ENCODE measurements at places on chromosomes 11 and 22.

DNA sequence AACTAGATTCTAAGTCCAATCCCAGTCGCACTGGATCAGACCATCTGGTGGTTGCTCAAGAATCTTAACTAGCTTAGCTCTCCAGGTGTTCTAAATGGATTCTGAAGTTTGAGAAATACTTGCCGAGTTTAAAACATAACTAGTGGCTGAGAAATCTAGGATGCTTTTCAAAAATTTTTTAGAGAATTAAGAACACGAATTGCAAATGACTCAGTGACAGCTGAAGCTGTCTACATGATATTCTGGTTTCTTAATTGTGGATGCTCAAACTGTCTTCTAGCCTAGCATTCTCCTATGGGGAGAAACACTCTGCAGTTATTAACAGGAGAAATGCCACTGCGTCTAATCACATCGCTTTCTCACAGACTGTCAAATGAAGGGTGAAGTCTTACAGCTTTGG, 20.2 kb upstream of the TP53AIP1 start:
- DNase-seq, result no peak

GRCh38 chr11:44792171-44792570, 65.4 kb downstream of the TSPAN18 start:
- no peak for DNase-seq

- no peak for DNase-seq
Measured at GRCh38 chr22:29092243-29092642, 19.4 kb downstream of the KREMEN1 start.

- no peak for DNase-seq
Measured at GRCh38 chr11:66150140-66150539, 80.1 kb downstream of the PACS1 start.

DNA sequence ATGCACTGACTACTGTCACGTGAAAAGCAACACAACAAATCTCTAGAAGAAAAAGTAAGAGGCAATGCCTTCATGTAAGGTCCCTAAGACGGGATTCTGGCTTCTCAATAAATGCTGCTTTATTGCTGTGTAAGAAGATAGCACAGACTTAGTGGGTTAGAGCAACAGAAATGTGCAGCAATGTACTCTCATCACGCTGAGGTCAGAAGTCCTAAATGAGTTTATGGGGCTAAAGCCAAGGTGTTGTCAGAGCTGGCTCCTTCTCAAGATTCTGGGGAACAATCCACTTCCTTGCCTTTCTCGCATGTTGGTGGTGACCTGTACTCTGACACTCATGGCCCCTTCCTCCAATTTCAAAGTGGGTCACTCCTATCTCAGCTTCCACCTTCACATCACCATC, 93.4 kb downstream of the SHANK2 start:
- no peak for DNase-seq

- no peak for DNase-seq
Measured at GRCh38 chr11:78304201-78304600, 113.4 kb downstream of the GAB2 start.

- DNase-seq, result peak; percentile 74
Measured at GRCh38 chr11:59158206-59159068, 13.5 kb upstream of the DTX4 start.

- no peak for DNase-seq
Measured at GRCh38 chr22:35264986-35265385, 7.7 kb downstream of the HMGXB4 start.

- DNase-seq, result no peak
Measured at GRCh38 chr11:78573681-78574080, 983 bp downstream of the NARS2 start.

DNA sequence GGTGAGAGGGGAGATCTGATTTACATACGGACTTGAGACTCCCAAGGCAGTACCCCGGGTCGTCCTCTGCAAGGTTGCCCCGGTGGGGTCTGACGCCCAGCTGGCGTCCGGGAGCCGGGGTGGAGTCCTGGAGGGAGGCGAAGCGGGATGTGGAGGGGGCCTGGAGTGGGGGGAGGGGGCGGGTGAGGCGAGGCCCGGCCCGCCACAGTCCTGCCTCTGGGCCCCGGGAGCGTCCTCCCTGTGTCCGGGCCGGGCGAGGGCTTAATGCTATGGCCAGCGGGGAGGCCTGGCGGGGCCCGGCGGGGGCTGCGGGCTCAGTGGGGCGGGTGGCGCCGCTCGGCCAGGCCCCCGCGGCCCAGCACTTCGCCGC, 2.4 kb upstream of the MYBPC3 start:
- no peak for DNase-seq

- DNase-seq, result no peak
Measured at GRCh38 chr11:44008088-44008501, 39.7 kb upstream of the ACCSL start.

DNA sequence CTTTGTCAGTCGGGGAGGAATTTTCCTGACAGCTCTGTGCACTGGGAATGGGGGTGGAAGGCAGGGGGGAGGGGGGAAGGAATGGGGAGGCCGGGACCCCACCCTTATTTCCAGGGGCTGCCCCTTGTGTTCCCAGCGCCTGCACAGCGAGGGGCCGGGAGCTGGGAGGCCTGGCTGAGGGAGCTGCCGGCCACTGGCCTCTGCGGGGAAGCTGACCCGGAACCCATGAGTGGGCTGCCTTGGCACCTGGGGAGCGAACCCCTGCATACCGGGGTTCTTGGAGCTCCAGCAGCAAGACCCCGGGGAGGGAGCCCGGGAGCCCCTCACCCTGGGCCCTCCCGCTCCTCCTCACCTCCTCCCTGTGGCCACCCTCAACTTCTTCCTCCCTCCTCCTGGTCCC, 3.5 kb downstream of the H19 start:
- DNase-seq, result no peak

GRCh38 chr22:50739894-50740293, 1.9 kb downstream of the ACR start:
- peak; percentile 15 for DNase-seq

- no peak for DNase-seq
Measured at GRCh38 chr22:37346505-37346895, 64.2 kb downstream of the CYTH4 start.

GRCh38 chr11:47060807-47061206, 115.9 kb downstream of the ARFGAP2 start:
- no peak for DNase-seq

- DNase-seq, result no peak
Measured at GRCh38 chr11:123006860-123007542, 25.4 kb upstream of the BSX start.

- no peak for DNase-seq
Measured at GRCh38 chr11:72233056-72233772, 8.6 kb downstream of the INPPL1 start.

GRCh38 chr11:30016588-30017363, at the start of gene KCNA4:
TSS of gene KCNA4 (minus strand) at chr11:30017030. CDS start at chr11:30012678, 4,352 bp downstream.
- DNase-seq, result peak; percentile 77

DNA sequence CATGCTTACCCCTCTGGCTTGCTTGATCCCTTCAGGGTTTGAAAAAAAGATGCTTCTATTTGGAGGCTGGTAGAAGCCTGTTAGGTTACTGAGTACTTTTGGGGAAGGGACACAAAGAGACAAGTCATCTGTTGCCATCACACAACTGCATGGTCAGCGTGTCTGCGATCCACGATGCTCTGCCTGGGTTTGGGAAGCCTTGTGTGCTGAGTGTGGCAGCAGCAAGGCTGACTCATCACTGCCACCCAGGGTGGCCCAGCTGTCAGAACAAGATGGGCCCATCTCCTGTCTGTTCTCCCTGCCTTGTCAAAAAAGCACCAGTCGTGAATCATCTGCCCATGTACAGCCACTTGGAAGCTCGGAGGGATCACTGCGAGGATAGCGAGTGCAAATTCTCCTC, 26.2 kb downstream of the UBASH3B start:
- DNase-seq, result no peak

GRCh38 chr11:68841718-68842426, at the start of gene CPT1A:
TSS of gene CPT1A (minus strand) at chr11:68841916. CDS start at chr11:68815474, 26,442 bp downstream.
- DNase-seq, result peak; percentile 81

DNA sequence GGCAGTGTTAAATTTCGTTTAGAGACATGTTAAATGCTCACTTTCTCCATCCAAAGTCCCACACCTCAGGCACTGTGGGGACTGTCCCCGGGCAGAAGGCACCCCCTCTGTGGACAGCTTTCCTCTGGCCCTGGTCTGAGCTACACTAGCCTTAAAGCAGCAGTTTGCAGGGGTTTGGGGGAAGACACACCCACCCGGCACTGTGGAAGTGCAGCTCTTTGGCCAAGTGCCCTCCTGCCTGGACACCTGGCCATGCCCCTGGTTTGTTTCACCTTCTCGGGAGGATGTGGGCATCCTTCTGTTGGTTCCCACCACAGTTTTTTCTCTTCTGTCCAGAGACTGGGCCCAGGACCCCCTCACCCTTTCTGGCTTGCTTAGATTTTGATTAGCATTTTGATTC, 1254.7 kb downstream of the BRD1 start:
- DNase-seq, result no peak

GRCh38 chr22:44461614-44462013, 36.4 kb downstream of the RTL6 start:
- no peak for DNase-seq

DNA sequence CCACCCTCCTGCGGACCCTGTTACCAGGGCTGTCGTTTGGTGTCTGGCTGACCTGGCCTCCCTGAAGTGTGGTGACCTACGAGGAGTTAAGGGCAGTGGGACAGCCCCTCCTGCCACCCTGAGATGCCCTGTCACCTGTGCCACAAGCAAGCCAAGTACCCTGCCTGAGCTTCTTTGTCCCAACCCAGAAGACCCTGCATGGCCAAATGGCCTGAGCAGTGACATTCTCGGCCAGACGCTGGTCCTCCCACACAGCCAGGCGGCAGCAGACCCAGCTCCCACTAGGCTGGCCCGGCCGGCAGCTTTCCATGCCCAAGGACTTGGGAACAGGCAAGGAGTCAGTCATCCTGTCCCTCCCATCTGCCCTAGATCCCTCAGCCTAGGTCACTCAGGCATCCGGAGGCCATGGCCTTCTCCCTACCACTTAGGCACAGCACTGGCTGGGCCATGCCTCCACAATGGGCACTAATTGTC, 7.6 kb downstream of the ARVCF start:
- peak; percentile 13 for DNase-seq

DNA sequence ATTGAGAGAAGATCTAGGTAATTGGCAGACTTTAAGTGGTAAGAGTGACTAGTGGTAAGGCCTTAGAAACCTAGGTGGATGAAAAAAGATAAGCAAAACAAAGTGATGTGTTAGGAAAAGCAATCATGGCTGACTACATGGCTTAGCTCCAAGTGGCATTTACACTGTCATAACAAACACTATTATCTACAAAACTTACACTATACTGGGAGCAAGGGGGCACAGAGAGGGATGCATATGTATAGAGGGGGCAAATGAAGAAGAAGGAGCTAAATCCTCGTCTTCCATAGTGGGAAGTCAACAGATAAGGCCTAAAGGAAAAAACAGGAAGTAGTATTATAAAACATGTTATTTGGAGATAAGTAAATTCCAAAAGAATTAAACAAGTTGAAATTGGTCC, 32.5 kb downstream of the ADORA2A start:
- no peak for DNase-seq

DNA sequence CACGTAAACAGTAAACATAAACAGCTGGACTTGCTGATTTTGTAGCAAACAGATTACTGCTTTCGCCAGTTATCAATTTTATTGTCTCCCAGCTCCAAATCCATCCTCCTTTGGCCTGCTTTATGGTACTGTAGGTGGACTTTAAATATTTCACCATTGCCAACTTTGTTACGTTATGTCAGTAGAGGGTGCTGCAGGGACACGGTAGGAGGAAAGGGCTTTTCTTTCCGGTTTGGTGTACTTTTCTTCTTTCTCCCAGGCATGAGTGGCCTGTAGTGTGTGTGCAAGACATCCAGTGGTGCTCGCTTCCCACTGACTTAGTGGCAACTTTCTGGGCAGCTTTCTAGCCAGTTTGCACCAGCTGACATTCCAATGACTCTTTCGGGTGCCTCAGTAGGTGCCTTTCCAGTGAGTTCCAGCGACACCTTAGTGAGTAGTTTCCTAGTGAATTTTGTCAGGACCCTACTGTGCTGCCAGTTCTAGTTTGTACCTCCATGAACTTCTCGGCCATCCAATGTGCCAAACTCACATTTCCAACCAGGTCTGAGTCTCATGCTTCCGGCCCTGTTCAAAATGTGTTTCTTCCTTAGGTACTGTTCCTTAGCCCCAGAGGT, 267.6 kb upstream of the TENM4 start:
- DNase-seq, result no peak

DNA sequence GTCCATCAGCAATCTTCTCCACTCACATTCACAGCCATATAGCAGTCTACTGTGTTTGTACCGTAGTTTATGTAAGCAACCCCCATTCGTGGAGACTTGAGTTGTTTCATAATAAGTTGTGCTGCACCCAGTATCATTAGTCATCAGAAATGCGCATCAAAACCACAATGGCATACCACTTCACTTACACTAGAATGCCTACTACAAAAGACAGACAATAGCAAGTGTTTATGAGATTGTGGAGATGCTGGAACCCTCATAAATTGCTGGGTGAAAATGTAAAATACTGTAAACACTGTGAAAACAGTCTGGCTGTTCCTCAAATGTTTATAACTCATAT, 133.3 kb downstream of the ATXN10 start:
- no peak for DNase-seq

- peak; percentile 80 for DNase-seq
Measured at GRCh38 chr22:31929167-31929930, 15.0 kb upstream of the YWHAH start.

GRCh38 chr22:18095101-18095805, 15.4 kb upstream of the TUBA8 start:
- no peak for DNase-seq

DNA sequence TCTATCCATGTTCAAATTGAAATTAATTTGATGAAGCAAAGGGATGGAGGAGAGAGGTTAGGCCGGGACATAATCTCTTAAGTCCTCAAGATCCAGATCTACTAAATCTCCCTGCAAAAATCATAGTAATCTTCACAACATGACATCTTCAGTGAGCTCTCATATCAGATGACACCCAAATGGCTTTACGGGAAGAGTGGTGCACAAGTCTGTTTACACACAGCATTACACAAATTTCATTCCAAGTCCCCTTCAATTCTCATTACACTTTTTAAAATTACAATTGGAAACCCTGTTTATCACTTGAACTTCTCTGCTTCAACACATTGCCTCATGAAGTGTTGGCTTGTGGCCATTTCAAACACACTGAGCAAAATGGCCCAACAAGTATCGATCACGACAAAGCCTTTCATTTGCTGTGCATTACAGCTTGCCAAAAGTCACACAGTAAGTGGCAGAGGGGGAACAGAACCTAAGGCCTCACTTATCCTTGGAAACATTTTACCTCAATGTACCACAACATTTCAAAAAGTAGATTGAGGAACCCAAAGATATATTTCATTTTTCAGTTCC, 17.9 kb upstream of the TPH1 start:
- no peak for DNase-seq

DNA sequence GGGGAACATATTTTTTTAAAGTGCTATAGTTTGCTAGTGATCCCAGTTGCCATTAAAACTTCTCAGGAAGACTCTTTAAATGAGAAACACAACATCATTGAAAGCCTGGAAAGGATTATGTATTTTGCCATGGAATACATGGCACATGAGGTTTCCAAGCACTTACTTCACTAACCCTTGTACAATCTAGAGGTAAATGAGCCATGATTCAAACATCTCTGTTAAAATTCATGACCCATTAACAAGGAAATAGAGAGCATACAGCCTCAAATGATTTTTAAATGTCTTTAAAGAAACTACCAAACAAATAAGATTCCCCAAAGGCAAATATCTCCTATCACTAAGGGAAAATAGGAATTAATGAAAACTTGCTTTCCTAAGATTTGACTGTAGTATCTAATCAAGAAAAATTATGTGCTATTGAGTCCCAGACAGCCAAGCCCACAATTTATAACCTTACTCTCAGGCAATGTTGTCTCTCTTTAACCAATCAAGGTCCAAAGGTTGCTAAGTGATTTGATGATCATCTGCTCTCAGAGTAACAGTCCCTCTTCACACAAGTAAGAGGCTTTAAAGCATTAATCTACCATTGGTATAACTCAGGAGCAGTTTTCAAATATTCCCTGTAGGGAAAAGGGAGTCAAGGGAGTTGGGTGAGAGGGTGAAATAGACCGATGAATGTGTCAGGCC, 92.0 kb upstream of the DDI1 start:
- no peak for DNase-seq
